ENCODE measurements at places on chromosomes 13 and 19.

DNA sequence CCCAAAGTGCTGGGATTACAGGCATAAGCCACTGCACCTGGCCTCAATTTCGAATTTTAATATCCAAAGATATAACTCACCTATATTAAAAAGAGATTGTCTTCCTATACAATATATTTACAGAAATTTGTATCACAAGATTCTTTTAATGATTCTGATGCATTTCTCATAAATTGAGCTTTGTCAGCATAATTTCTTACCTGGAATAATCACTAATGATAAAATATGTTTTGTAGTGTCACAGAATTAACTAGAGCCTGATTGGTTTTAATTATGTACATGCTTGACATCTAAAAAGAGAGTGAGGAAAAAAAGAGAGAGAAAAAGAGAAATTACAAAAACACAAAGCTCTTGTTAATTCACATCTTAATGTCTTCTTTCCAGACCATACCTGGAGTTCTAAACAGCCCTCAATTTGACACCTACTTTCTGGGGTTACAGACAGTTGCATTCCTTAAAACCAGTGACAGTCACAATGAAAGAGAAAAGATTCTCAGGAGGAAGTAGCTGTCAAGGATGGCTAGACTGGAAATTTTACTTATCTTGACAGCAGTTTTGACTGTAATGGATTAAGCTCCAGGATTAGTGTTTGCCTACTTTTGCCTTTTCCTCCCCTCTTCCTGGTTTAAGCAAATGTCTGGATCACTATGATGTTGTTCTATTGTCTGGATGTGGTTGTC is 214.4 kb downstream of the SPRY2 start:
- DNase-seq: no peak
- no peaks in the 10 kb centered on the region for H3K36me3 ChIP-seq
- H3K27ac ChIP-seq: no peak overlapping the region
- H3K27me3 ChIP-seq: no peaks in the 10 kb centered on the region
- no peak overlapping the region for H3K4me3 ChIP-seq

DNA sequence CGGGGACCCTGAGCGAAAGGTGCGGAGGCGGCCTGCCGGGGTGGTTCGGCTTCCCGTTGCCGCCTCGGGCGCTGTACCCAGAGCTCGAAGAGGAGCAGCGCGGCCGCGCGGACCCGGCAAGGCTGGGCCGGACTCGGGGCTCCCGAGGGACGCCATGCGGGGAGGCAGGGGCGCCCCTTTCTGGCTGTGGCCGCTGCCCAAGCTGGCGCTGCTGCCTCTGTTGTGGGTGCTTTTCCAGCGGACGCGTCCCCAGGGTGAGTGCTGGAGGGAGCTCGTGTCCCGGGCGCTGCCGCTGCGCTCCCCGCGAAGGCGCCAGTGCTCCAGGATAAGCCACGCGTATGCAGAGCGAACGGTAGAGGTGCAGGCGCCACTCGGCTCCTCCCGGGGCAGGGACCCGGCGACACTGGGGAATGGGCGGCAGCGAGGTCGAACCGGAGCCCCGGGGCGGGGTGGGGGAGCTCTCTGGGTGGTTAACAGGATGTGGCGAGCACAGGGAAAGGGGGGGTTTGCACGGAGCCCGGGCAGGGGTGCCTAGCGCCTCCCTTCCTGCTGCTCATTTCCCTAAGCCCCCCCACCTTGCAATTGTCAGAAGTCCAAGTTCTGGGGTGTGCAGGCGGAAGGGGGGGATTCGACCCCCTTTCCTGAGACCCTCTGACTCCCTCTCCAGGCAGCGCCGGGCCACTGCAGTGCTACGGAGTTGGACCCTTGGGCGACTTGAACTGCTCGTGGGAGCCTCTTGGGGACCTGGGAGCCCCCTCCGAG is at the start of gene IL27RA:
Gene IL27RA (plus strand): TSS at position 44 of the 762 bp plus-strand sequence. CDS start 111 bp downstream, at position 155.
- no peaks in the 10 kb centered on the region for H3K4me1 ChIP-seq
- no peak within 1 kb of the TSS for H3K27ac ChIP-seq
- H3K4me3 ChIP-seq: peak within 1 kb of the TSS; percentile 57
- H3K27me3 ChIP-seq: no peaks in the 10 kb centered on the region

- no peak overlapping the region for H3K4me3 ChIP-seq
- peaks cover 11% of the 10 kb centered on the region for H3K36me3 ChIP-seq
- H3K27ac ChIP-seq: no peak overlapping the region
- peak; percentile 26 for DNase-seq
- H3K4me1 ChIP-seq: no peaks in the 10 kb centered on the region
- H3K27me3 ChIP-seq: no peaks in the 10 kb centered on the region
These were observed 84.4 kb downstream of the DPY19L3 start for GRCh38 chr19:32489971-32490370.

GRCh38 chr13:25215253-25215575 is 43.1 kb upstream of the AMER2 start:
- no peak for DNase-seq
- H3K4me1 ChIP-seq: no peaks in the 10 kb centered on the region
- H3K27me3 ChIP-seq: no peaks in the 10 kb centered on the region
- no peak overlapping the region for H3K4me3 ChIP-seq
- no peaks in the 10 kb centered on the region for H3K36me3 ChIP-seq

- H3K27ac ChIP-seq: no peak overlapping the region
- no peaks in the 10 kb centered on the region for H3K27me3 ChIP-seq
- H3K4me3 ChIP-seq: no peak overlapping the region
- H3K4me1 ChIP-seq: no peaks in the 10 kb centered on the region
These were observed 53.0 kb upstream of the FBXL3 start for GRCh38 chr13:77079902-77080413.

DNA sequence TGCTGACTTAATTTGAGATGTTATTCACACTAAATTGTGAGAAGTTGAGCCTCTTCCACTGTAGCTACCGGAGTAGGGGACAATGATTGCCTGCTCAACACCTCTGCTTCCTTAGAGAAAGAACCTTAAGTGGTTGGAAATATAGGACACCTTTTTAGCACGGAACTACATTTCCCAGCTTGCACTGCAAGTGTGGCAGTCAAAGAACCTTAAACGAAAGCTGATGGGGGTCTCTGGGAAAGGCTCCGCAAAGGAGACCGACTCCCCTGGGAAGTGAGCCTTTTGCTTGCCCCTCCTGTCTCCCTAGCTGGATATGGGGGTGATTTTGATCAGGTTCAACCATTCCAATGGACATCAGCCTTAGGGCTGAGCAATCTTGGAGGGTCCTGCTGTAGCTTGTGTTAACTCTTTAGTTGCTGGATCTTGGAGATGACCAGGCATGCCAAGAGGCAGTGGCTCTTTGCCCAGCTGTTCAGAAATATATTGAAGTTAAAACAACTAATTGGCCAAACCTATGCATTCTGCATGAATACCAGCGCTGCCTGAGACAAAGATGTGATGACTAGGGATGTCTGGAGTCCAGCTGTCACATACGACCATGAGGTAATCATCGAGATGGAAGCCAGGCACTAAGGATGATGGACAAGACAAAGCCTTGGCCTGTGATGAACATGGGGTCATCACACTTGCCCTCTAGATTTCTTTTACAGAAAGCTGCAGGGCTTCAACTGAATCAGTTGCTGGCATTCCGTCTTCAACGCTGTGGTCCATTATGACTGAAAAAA is 286.5 kb downstream of the FOXO1 start:
- no peaks in the 10 kb centered on the region for H3K36me3 ChIP-seq
- H3K27ac ChIP-seq: no peak overlapping the region
- no peak overlapping the region for H3K4me3 ChIP-seq
- DNase-seq: no peak
- no peaks in the 10 kb centered on the region for H3K4me1 ChIP-seq

DNA sequence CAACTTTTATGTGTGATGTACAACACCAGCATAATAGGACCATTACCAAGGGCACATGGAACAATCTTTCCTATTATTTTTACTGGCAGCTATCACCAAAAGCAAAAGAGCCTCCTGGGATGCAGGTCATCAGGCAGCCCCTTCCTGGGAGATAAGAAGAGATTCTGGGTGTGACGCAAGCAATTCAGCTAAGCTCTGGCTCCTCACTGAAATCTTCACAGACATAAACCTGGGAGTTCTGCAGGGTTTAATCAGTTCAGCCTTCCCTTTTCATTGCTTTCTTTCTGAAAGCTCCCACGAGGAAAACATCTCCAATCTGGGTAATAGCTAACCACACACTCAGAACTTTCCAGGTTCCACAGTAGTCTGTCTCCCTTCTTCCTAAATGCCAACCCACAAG is 341.1 kb downstream of the ENOX1 start:
- peak; percentile 18 for DNase-seq
- no peaks in the 10 kb centered on the region for H3K36me3 ChIP-seq
- H3K27ac ChIP-seq: no peak overlapping the region
- no peaks in the 10 kb centered on the region for H3K27me3 ChIP-seq
- peaks cover 11% of the 10 kb centered on the region for H3K4me1 ChIP-seq

GRCh38 chr19:44530777-44531176 is 1.3 kb upstream of the CEACAM20 start:
- DNase-seq: peak; percentile 41
- no peaks in the 10 kb centered on the region for H3K4me1 ChIP-seq
- H3K27me3 ChIP-seq: no peaks in the 10 kb centered on the region
- H3K36me3 ChIP-seq: no peaks in the 10 kb centered on the region
- H3K4me3 ChIP-seq: no peak overlapping the region

GRCh38 chr13:110582421-110582954 is 21.0 kb upstream of the RAB20 start:
- no peak for DNase-seq
- no peaks in the 10 kb centered on the region for H3K27me3 ChIP-seq
- no peak overlapping the region for H3K27ac ChIP-seq
- no peaks in the 10 kb centered on the region for H3K36me3 ChIP-seq
- H3K4me3 ChIP-seq: no peak overlapping the region

GRCh38 chr19:8682931-8683330 is 15.7 kb downstream of the ACTL9 start:
- H3K36me3 ChIP-seq: no peaks in the 10 kb centered on the region
- no peaks in the 10 kb centered on the region for H3K4me1 ChIP-seq
- H3K27me3 ChIP-seq: no peaks in the 10 kb centered on the region

DNA sequence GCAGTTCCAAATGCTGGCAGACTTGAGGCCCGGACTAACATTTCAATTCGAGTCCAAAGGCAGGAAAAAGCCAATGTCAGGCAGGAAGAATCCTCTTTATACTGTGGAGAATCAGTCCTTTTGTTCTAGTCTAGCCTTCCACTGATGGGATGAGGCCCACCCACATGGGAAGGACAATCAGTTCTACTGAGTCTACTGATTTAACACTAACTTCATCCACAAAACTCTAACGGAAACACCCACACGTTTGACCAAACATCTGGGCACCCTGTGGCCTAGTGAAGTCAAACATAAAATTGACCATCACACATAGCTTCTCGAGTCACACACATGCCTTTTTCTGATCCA is 100.3 kb downstream of the UBL3 start:
- H3K4me3 ChIP-seq: no peak overlapping the region
- no peaks in the 10 kb centered on the region for H3K27me3 ChIP-seq

GRCh38 chr19:53580871-53581835 is 43.2 kb downstream of the ZNF331 start:
- no peaks in the 10 kb centered on the region for H3K27me3 ChIP-seq
- DNase-seq: no peak
- no peak overlapping the region for H3K27ac ChIP-seq
- no peaks in the 10 kb centered on the region for H3K4me1 ChIP-seq
- no peak overlapping the region for H3K4me3 ChIP-seq

DNA sequence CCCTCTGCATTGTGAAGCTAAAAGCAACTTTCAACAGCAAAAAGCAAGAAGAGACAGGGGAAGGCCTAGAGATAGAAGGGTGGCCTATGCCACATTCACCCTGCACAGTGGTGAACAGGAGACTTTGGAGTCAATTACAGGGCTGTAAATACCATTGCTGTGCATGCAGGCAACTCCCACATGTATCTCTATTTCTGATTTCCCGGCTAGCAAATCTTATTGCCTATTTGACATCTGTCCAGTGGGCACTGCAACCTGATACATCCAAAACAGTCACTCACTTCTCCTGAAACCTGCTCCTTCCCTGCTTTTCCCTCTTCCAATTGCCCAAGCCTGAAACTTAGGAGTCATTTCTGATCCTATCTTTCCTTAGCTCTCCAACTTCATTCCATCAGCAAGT is 13.4 kb downstream of the RUBCNL start:
- H3K27me3 ChIP-seq: no peaks in the 10 kb centered on the region
- DNase-seq: no peak
- no peaks in the 10 kb centered on the region for H3K36me3 ChIP-seq
- no peaks in the 10 kb centered on the region for H3K4me1 ChIP-seq
- no peak overlapping the region for H3K27ac ChIP-seq

- DNase-seq: no peak
- no peak overlapping the region for H3K4me3 ChIP-seq
- no peaks in the 10 kb centered on the region for H3K27me3 ChIP-seq
- H3K36me3 ChIP-seq: peaks cover 91% of the 10 kb centered on the region
These were observed 9.0 kb upstream of the ECH1 start for GRCh38 chr19:38840583-38840968.

- H3K4me3 ChIP-seq: no peak overlapping the region
- no peak overlapping the region for H3K27ac ChIP-seq
- peaks cover 25% of the 10 kb centered on the region for H3K4me1 ChIP-seq
- H3K36me3 ChIP-seq: no peaks in the 10 kb centered on the region
These were observed 6.4 kb downstream of the ATP11A start for GRCh38 chr13:112696001-112696868.

DNA sequence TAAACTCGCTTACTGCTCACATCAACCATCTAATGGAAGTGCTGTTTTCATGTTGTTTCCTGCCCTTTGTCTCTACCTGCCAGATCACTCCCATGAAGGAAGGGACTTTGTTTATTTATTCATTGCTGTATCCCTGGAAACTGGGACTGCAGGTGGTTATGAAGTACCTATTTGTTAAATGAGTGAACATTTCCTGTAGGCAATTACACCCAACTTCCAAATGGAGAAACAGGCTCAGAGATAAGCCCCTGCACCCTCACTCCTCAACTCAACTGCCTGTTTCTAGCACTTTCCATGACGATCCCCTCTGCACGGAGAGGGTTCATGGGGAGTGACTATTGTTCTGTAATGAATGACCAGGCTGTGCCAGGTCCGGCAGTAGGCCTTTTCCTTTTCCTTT is 1.9 kb upstream of the SELENOW start:
- DNase-seq: no peak
- H3K27ac ChIP-seq: no peak overlapping the region
- H3K36me3 ChIP-seq: peaks cover 10% of the 10 kb centered on the region
- no peaks in the 10 kb centered on the region for H3K27me3 ChIP-seq
- H3K4me1 ChIP-seq: peaks cover 11% of the 10 kb centered on the region
- H3K4me3 ChIP-seq: no peak overlapping the region

DNA sequence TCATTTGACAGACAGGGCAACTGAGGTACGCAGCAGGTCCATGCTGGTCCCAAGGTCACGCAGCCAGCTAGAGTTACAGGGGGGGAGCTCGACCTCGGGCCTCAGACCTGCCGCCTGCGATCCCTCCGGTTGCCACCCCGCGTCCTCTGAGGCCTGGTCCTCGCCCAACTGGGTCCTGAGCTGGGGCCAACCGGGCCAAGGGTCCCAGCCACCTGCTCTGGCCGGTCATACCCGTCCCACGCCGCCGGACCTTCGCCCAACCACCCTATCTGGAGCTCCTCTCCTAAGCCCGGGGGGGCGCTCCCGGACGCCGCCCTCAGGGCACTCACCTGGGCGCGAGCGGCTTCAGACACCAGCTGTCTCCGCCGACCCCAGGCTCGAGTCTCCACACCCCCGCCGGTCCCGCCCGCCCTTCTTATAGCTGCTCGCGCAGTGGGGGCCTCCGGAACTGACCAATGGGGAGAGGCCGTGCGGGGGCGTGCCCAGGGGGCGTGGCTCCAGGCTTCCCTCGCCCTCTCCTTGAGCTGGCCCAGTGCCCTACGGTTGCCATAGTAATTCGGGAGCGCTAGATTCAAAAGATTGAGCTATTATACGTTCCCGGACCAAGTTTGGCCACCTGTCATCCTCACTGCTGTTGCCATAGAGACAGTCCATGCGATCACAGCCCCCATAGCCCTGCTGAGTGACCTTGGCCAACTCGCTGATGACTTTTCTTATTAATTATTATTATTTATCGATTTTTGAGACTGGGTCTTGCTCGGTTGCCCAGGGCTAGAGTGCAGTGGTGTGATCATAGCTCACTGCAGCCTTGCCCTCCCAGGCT is at the start of gene PLIN5:
Gene PLIN5 (minus strand): TSS at position 389 of the 823 bp plus-strand sequence. CDS start 1,150 bp downstream, outside the sequence.
- no peaks in the 10 kb centered on the region for H3K36me3 ChIP-seq
- DNase-seq: peak; percentile 79
- no peaks in the 10 kb centered on the region for H3K4me1 ChIP-seq
- H3K27me3 ChIP-seq: no peaks in the 10 kb centered on the region

Measured in cardiac muscle cell (in vitro differentiated cells and primary cell).